C1 segment of cervical spinal cord (tissue), 14 donors: ENCODE measurements at places on chromosomes 4 and X.
A peak's percentile ranks its signal among the peaks of the same experiment; 100 is the strongest.

- no peak for DNase-seq
These were observed 13.6 kb downstream of the LDB2 start for GRCh38 chr4:16884673-16885460.

DNA sequence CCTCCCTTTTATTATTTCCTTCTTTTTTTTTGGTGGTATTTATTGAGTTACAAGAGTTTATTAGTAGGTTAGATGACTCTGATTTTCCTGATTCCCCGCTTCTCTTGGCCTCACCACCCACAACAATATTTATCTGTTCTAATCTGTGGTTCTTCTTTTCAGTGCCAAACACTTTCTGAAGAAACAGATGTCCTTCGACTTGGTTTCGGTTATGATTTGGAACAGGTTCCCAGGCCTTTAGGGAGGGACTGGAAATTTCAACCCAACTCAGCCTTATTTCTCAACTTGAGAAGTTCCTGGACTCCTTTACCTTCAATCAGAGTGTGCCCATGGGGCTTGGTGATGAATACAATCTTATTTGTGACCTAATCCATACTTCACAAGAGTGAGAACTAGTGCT lies 108.1 kb downstream of the UCHL1 start:
- no peak for DNase-seq

DNA sequence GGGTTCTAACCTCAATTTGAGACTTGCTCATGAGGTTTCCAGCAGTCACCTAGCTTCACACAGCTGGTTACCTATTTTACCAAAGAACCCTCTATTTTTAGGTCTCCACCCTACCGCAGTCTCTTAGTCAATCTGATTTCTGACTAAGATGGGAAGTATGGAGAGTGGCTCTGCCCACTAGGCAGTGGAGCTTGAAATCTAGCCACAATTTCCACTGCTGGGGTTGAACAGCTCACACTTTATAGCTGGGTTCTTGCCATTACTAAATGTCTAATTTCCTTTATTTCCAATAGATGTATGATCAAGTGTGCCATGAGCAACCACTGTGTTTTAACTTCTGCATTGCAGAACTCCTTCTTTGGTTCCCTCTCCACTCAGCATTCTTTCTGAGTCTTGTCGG lies 43.1 kb downstream of the GASK1B start:
- DNase-seq = no peak

DNA sequence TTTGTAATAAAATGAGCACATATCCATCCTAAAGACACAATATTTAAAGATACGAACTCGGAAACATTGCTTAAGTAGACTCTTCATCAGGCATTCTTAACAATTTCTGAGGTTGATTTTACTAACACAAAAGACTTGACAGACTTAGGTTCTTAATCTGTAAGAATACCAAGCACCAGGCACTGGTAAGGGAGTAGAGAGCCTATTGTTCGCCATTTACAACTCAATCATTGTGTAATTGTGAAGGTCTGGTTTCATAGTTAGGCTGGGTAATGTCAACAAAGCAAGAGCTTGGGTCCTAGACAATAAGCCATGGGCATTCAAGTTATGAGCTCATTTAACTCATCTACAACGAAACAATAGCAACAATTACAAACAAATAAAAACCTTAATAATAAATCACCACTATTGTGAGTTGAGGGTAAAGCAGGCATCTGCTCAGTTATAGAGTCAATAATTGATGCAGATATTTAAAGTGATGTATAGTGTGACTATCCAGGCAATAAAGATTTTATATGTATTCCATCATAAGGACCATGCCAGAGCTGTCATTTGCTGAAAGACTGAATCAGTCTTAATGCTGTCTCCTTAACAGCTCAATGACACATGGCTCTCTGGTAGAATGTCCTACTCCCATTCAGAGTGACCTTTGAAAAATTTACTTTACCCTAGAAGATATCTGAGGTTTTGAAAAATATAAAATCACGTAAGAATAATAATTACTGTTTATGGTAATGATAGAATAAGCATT lies 664.0 kb upstream of the PCDH7 start:
- DNase-seq = no peak

DNA sequence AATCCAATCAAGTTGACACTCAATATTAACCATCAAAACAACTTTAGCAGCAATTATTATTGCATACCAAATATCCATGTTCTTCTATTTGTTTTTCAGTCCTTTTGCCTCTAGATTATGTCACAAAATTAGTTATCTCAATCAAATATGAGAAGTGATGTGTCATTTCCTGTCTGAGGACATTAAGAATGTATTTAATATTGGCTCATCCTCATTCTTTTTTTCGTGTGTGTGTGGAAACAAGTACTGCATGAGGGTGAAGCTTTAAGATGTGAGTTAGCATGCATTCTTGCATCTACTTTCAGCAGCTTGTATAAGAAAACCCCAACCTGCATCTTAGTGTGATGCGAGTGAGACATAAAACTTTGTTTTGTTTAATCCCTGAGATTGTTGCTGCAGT lies 301.4 kb downstream of the GRIA2 start:
- DNase-seq = no peak

- no peak for DNase-seq
These were observed 129.7 kb downstream of the FRAS1 start for GRCh38 chr4:78186597-78187543.

DNA sequence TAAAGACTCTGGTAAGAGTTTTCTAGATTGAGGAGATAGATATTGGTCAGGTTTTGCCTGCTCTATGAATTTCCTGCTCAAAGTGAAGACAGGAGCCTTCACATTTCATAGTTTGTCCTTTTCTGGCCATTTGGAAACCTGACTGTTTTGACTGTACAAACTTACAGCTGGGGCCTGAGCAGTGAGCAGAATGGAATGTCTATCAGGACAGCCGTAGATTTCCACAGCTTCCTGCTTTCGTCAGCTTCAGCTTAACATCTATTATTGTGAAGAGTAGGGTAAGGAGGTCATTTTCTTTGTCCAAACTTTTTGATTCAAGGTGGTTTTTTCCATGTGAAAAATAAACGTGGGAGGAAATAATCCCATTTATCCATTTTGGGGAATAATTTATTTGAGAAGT lies 124.3 kb upstream of the DIPK2B start:
- no peak for DNase-seq

- no peak for DNase-seq
These were observed 271.5 kb downstream of the NR3C2 start for GRCh38 chr4:148170408-148171365.

DNA sequence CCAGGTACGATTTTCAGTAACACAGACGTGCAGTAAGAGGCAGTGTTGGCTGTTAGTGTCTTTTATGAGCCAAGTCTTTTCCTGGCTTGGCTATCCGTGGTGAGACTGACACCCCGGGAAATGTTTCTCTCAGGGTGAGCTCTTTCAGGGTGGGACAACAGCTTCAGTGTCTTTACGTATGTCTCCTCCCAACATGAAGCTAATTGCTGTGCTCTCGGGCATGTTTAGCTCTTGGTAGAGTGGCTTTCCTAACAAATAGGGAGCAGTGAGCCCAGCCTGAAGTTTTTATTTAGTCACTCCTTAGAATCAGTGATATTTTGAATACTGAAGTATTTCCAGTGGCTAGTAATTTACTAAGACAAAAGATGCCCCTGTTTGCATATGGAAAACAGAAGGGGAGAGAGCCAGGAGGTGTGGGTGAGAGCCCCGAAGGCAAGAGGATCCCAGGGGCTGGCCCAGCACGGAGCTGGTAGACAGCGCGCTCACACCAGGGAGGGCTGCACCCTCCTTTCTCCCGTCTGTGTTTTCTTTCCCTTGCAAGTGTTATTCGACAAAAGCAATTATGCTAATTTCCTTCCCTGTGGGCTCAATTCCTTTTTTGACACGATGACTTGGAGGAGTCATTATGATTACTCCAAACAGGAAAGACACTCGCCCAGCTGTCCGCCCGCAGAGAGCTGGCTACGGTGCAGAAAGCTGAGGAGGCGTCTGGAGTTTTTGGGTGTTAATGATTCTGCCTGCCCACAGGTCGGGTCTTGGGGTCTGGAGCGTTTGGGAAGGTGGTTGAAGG lies 47.7 kb downstream of the PDGFRA start:
- no peak for DNase-seq

- DNase-seq = peak; percentile 24
These were observed 795 bp upstream of the SH3KBP1 start for GRCh38 chrX:19887911-19888879.

DNA sequence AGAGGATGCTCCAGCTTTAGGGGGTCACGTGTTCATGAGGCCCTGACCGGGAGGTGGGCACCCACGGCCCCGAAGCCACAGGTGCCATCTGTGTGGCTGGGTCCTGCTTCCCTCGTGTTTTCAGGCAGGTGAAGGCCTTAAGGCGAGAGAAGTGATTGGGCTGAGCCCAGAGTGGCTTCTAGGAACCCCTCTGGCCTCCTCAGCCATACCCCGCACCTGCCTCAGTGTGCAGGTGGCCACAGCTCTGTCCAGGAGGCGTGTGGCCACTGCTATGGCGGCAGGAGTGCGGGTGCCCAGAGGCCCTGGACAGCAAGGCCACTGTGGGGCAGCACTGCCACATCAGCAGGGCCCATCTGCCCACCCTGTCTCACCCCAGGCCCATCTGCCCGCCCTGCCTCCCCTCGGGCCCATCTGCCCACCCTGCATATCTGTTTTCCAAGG lies 25.0 kb downstream of the NKX1-1 start:
- no peak for DNase-seq

GRCh38 chr4:78951862-78952472 lies 12.7 kb upstream of the PAQR3 start:
- DNase-seq = no peak

GRCh38 chr4:1751919-1752283 lies 30.6 kb downstream of the TACC3 start:
- no peak for DNase-seq

GRCh38 chr4:101599620-101600019 lies 190.9 kb upstream of the BANK1 start:
- no peak for DNase-seq

GRCh38 chrX:72258174-72258573 lies 18.9 kb downstream of the RPS4X start:
- no peak for DNase-seq

DNA sequence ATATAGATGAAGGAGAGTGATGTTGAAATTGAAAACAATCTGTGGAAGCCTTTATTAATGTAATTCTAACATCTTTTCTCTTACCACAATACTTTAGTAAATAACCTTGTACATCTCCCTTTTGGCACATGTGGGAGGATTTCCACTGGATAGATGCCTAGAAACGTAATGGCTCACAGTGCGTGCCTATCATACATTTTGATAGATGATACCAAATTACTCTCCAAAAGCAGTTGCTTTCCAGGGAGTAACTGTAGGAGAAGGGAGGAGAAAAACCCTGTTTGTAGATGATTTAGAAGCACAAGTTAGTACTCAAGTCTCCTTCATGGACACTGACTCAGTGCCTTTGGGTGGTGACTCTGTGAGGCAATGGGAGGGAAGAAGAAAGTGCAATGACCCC lies 476.3 kb downstream of the CCSER1 start:
- DNase-seq = no peak

- peak; percentile 0 for DNase-seq
These were observed 118.7 kb upstream of the AP1S2 start for GRCh38 chrX:15973299-15973698.

DNA sequence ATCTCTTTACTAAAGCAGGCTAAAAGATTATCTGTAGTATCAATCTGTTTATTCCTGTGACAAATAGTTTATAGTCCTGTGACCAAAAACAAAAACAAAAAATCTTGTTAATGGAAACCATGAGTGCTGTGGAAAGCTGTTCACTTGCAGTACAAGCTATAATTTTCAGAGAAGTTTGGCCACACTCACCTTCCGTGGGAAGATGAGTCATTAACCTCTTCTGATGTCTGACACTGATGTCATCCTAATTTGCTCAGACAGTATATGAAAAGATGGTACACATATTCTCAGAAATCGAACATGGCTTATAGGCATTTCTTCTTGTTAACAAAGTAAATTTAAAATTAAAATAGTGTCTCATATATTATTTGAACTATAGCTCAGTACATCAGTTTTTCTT lies 19.9 kb upstream of the ENPP6 start:
- no peak for DNase-seq

DNA sequence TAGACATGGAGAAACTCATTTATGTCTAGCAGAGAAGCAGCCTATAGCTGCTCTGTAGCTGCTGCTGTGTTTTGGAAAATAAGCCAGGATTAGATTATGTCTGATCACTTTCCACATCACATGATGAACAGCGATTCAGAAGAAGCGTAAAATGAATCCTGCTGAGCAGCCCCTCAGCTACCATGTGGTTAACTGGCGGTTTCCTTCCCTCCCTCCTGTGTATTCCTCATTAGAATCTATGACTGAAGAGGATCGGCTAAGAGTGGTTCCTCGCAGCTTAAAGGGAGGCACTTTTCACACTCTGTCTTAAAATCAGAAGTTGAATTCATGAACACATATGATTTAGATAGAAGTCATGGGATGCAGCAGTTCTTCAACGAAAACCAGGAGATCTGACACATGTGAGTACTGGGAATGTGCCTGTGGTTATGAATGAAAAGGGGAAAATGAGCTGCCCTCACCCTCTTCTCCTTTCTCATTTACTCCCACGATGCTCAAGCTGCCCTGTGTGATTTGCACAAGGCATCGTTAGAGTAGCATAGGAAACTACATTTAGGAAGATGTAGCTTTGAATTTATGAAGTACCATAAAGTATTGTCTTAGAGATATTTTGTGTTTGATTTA lies at the start of gene PPEF1:
Gene PPEF1 (plus strand): TSS at position 220 of the 624 bp plus-strand sequence. CDS start 136 bp downstream, at position 356.
- DNase-seq = no peak

GRCh38 chr4:138796761-138797160 lies 218.8 kb upstream of the NOCT start:
- DNase-seq = no peak

GRCh38 chr4:101172369-101172768 lies 175.0 kb downstream of the PPP3CA start:
- DNase-seq = no peak

- no peak for DNase-seq
These were observed 124.8 kb upstream of the KLF8 start for GRCh38 chrX:56107320-56107719.

GRCh38 chrX:23752740-23753415 lies 9.8 kb upstream of the ACOT9 start:
- DNase-seq = no peak

DNA sequence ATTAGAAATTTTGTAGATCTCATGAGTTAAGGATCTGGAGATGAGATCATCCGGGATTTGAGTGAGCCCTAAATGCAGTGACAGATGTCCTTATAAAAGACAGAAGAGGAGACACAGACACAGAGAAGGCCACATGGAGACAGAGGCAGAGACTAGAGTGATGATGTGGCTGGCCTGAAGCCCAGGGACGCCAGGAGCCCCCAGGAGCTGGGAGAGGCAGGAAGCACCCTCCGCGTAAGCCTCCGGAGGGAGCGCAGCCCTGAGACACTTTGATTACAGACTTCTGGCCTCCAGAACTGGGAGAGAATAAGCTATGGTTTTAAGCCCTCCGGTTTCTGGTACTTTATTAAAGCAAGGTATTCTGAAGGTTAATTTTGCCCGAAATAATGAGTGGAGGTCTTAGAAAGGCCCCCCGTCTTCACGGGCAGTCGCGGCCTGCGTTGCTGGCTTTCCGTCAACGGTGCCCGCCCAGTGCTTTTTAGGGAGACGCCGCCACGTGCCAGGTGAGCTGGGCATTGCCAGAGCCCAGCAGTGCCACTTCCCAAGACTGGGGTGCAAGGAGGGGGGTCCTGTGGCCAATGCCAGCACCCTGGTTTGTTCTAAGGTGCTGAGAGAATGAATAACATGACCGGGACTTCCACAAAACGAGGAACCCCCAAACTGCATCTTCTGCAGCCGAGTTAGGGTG lies 8.1 kb downstream of the DHRSX start:
- DNase-seq = no peak

GRCh38 chrX:53095796-53096195 lies 1.9 kb downstream of the KANTR start:
- no peak for DNase-seq

- DNase-seq = no peak
These were observed 97.9 kb downstream of the CPZ start for GRCh38 chr4:8690216-8691150.
